ENCODE measurements at places on chromosomes 3 and 15.

- DNase-seq, result no peak
Observed at GRCh38 chr15:66862111-66862939, 160.3 kb downstream of the SMAD6 start.

- no peak for DNase-seq
Observed at GRCh38 chr3:89851974-89852621, 744.7 kb downstream of the EPHA3 start.

- DNase-seq, result no peak
Observed at GRCh38 chr15:67741308-67741707, 84.0 kb upstream of the SKOR1 start.

GRCh38 chr15:29451201-29451781 lies 181.7 kb upstream of the NSMCE3 start:
- DNase-seq, result no peak

DNA sequence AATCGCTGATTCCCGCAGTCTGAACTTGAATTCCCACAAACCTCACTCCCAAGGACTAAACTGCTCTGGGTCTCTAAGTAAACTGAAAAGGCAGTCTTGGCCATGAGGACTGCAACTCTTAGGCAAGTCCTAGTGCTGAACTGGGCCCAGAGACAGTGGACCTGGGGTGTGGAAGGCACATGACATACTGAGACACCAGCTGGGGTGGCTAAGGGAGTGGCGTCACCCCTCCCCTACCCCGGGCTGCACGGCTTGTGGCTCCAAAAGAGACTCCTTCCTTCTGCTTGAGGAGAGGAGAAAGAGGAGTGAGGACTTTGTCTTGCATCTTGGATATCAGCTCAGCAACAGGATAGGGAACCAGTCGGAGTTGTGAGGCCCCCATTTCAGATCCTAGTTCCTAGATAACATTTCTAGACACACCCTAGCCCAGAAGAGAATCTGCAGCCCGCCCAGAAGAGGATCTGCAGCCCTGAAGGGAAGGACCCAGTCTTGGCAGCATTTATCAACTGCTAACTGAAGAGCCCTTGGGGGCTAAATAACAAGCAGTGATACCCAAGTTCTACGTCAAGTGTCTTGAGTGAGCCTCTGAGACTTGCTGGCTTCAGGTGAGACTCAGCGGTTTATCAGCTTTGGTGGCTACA lies 110.7 kb upstream of the C3orf80 start:
- DNase-seq, result no peak

DNA sequence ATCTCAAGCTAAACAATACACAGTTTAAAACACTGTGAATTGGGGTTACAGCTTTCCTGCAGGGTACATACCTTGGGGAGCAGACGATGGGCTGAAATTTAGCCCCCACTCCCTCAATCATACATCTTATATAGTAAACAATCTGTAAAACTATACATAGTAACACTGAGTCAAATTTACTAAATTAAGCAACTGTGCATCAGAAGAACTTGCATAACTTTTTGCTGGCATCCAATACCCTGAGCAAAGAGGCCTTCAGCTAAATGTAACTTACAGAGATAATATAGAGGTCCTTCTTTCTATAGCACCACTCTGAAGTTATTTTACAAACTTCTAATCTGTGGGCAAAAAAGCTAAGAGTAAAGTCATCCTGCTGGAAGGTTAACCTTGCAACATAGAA lies 603.6 kb upstream of the TGFBR2 start:
- DNase-seq, result no peak

- no peak for DNase-seq
Observed at GRCh38 chr3:140092848-140093536, 158.0 kb downstream of the CLSTN2 start.

DNA sequence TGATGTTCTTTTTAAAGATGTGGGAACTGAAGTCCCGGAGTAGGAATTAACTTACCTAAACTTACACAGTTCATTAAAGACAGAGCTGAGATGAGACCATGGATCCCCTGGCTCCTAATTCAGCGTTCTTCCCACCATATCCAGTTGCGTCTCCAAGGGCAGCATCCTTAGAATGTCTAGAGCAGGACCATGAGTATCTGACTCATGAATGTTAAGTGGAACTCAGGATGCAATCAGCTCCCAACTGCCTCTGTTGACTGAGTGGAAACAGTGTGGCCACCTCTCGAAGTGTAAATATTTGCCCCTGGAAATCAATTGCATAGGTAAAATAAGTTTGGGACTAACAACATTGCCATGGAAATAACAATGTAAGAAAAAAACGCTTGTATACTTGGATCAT lies 2.5 kb downstream of the SNTN start:
- no peak for DNase-seq

DNA sequence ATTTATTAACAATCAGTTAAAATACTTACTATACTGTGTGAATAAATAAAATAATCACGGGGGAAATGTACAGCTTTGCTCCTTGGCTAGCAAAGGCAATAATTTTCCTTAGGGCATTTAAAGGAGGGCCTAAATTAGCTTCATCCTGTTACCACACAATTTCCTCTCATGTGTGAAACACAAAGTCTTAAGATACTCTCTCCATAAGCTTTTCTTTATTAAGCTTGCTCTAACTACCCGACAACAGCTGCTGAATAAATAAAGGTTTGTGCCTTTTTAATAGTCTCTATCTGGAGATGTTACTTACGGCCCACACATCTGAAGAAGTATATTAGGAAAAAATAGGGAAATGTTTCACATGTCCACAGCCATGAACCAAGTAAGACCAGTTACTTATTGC lies 29.7 kb downstream of the ZNF106 start:
- DNase-seq, result no peak

- no peak for DNase-seq
Observed at GRCh38 chr3:108067768-108068167, 23.1 kb downstream of the CD47 start.

- no peak for DNase-seq
Observed at GRCh38 chr3:107411056-107411455, 33.8 kb downstream of the CCDC54 start.

GRCh38 chr3:101725194-101725889 lies 928 bp downstream of the CEP97 start:
- no peak for DNase-seq

GRCh38 chr3:164320962-164321361 lies 757.3 kb downstream of the SI start:
- DNase-seq, result no peak

- no peak for DNase-seq
Observed at GRCh38 chr15:77702211-77702957, 69.7 kb upstream of the LINGO1 start.

DNA sequence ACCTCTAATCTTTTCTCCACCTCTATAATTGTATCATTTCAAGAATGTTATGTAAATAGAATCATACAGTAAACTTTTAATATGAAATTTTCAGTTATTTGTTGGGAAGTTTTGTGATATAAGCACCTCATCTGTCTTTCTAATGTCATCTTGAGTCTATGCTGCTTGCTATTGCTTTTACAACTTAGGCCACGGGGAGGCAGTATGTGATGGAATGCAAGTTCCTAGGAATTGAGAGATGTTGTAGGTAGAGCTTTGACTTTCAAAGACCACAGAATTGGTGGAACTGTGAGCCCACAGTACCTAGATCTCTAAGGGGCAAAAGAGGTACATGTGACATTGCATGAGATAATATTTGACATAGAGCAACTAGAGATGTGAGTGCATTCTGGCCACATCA lies 328.3 kb downstream of the MFSD1 start:
- no peak for DNase-seq

- no peak for DNase-seq
Observed at GRCh38 chr3:151839313-151839631, 25.4 kb downstream of the AADAC start.

DNA sequence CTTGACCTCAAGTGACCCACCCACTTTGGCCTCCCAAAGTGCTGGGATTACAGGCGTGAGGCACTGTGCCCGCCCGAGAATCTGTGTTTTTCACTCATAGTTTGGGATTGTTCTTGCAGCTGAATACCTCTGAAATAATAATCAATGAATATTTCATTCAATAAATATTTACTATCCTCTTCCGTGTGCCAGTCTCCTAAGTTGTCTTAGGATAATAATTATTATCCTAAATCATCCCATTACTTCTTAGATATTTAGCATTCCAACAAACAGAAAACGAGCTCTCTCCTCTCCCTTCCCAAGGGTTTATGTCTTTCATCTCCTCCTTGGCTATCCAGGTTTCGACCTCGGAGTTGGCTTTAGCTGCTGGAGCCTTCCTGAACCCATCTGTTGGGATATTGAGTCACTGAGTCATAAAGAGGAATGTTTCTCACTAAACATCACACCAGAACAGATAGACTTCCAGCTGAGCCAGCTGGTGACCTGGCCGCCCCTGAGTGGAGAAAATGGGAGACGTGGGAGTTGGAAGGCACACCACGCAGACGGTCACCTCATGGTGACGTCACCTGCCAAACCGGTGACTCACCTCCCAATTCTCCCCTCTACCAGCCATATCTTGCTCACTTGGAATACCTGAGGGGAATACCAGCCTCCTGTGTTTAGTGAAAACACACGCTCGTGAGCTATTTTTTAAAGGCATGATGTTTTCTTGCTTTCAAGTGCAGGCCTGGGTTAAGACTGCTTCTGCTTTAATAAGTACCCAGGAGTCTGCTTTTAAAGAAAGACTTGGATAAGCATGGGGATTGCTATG lies 43.9 kb downstream of the BHLHE40 start:
- DNase-seq, result no peak

DNA sequence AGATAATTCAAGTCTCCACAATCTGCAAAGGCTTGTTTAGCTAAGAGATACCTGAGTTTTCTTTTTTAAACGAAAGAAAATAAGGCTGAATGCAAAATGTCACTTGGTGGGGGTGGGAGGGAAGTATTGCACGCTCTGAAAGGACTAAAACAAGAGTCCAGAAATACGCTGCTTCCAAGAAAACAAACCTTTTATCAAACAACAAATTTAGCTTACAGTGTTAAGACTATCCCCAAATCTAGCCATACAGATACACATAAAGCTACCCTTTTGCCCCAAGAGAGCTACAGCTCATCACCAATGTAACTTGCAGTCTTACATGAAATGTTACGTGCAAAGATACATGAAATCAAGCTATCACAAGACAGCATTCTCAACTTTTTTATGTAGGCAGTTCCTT lies 522.5 kb downstream of the FOXP1 start:
- no peak for DNase-seq

- no peak for DNase-seq
Observed at GRCh38 chr3:25430935-25431770, 3.1 kb downstream of the RARB start.

GRCh38 chr3:141021261-141021660 lies 29.9 kb upstream of the SPSB4 start:
- no peak for DNase-seq

- no peak for DNase-seq
Observed at GRCh38 chr15:48721061-48721810, 75.7 kb upstream of the FBN1 start.

DNA sequence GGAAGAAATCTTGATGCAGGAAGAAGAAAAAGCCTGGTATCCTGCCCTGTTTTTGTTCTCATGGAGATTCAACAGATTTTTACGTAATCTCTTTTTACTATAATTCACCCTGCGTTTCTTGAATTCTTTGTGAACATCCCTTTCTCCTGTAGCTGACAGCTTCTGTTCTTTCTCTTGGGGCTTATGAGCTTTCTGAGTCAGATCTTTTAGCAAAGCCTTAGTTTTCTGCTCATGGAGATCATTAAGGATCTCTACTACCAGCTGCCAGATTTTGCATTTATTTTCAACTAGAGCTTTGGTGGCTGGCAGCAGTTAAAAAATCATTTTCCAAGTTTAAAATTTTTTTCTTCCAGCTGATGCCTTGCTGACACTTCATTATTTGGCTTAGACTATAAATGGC lies 51.6 kb downstream of the MOBP start:
- no peak for DNase-seq

- no peak for DNase-seq
Observed at GRCh38 chr15:82698711-82699345, 10.8 kb downstream of the AP3B2 start.

DNA sequence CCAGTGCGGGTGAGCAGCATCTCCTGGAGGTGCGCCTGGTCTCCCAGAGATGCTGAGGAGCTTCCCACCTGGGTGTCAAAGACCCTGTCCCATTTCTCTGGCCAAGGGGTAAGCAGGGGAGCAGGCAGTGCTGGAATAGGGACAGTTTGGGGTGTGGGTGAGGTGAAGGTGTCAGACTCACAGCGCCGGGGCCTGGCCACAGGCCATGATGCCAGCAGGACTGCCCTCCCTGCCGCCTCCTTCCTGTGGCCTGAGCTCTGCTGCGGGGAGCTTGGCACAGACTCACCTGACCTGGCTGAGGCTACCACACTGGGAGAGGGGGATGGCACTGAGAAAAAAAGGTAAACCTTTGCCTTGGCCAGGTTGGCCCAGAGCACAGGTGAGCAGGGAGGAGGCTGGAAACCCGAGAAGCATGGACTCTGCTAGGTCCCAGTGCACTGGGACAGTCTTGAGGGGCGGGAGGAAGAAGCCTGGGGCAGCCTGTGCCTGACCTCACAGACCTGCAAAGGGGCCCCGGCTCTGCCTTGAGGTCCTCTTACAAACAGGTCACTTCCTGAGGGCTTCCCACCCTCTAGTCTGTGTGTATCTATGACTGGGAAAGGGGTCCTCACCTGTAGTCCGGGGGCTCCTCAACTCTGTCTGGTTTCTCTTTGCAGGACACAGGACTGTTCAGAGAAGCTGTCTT lies 28.2 kb downstream of the GRAMD2A start:
- DNase-seq, result no peak

GRCh38 chr3:55097441-55097840 lies 169.6 kb upstream of the LRTM1 start:
- DNase-seq, result no peak

- no peak for DNase-seq
Observed at GRCh38 chr3:141305436-141305835, 62.9 kb upstream of the ZBTB38 start.

- DNase-seq, result no peak
Observed at GRCh38 chr3:41126472-41126871, 72.8 kb upstream of the CTNNB1 start.

GRCh38 chr15:57517030-57517671 lies 74.6 kb upstream of the MYZAP start:
- DNase-seq, result no peak

GRCh38 chr3:140545756-140546155 lies 132.1 kb upstream of the TRIM42 start:
- DNase-seq, result no peak

DNA sequence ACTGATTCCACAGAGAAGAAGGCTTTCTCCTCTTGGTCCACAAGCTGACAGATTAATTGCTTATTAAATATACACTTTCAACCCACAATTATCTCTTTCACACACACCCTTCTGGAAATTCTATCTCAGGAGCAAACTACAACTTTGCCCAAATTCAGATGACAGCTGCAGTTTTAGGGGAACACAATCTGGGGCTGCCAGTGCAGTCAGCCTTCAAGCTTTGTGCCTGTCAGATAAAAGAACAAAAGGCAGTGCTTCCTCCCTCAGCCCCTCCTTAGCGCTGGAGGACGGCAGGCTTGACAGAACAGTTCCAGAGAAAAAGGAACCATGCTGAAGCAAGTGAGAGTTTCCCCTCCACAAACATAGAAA lies 99.6 kb downstream of the TMCC1 start:
- DNase-seq, result no peak

DNA sequence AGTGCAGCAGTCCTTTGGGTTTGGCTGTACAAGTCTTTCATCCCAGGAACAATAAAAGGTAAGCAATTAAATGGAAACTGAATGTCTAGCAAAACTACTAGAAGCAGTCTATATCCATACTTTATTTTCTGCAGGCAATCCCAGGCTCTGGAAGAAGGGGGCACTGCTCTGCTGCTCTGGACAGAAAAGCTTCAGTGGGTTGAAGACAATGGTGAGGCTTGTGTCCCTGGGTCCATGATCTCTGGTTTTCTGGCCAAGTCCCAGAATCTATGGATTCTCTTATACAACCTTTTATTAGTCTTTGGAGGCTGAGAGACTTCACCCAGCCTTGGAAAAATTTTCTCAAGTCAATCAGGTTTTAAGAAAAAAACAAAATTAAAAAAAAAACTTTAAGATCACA lies 35.6 kb downstream of the SCAP start:
- DNase-seq, result no peak
